Activated naive CD4-positive, alpha-beta T cell treated with anti-CD3 and anti-CD28 coated beads for 36 hours (primary cell): ENCODE measurements at places on chromosomes 1 and 21. TPM values are rescaled to one million over a fixed set of nuclear protein-coding genes. Genes with fewer than 3 reads are reported as not detected.
A peak's percentile ranks its signal among the peaks of the same experiment; 100 is the strongest.

DNA sequence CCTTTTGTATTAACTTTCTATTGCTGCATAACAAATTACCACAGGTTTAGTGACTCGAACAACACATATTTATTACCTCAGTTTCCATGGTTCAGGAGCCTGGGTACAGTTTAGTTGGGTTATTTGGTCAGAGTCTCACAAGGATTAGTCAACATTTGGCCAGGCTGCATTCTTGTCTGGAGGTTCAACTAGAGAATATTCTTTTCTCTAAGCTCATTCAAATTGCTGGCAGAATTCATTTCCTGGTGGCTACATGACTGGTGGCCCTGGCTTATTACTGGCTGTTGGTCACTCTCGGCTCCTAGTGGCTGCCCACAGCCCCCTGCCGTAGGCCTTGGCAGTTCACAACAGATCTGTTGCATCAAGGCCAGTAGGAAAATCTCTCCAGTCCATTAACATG lies 81.1 kb upstream of the ADAR start:
- DNase-seq, result no peak

Gene SYPL2
- total RNA-seq, result 0.05 TPM

DNA sequence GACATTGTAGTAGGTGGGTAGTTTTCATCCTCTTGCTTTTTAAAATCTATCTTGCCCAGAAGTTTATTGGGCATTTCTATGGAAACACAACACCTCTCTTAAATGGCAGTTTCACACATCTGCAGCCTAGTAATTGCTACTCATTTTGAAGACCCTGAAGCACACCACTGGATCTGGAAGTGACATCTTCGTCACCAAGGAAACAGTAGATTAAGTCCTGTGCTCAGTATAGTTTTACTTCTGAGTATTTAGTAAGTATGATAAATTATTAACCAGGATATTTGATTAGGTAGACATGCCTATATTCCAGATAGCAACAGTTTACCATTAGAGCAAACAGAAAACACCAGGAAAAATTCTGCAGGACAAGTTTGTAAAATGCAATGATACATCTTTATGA lies 48.7 kb downstream of the UCK2 start:
- DNase-seq, result no peak

DNA sequence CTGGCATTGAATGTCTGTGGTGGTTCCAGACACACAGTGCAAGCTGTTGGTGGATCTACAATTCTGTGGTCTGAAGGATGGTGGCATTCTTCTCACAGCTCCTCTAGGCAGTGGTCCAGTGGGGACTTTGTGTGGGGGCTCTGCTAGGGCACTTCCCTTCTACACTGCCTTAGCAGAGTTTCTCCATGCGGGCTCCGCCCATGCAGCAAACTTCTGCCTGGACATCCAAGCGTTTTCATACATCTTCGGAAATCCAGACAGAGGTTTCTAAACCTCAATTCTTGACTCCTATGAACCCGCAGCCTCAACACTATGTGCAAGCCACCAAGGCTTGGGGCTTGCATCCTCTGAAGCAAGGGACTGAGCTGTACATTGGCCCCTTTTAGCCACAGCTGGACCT lies 43.0 kb downstream of the RGS18 start:
- DNase-seq, result no peak

GRCh38 chr1:165592945-165593823 lies 37.9 kb upstream of the MGST3 start:
- DNase-seq, result peak; percentile 89

DNA sequence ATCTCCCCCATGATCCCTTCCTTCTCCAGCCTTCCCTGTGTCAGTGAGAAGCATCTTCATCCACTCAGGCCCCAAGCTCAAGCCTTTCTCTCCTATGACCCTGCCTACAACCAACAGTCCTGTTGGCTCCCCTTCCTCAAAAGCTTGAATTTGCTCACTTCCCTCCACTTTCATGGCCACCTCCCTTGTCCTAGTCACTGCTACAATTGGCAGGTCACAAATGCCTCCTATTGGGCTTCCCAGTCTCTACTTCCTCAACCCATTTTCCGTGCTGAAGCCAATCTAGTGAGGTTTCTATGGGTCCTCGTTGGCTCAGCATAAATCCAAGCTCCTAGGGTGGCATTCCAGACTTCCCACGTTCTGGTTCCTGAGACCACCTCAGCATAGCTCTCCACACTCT lies 40.2 kb upstream of the SLC6A9 start:
- no peak for DNase-seq

GRCh38 chr1:3109355-3109754 lies 40.4 kb downstream of the PRDM16 start:
- DNase-seq, result no peak

Gene FMO2
- not detected for total RNA-seq

- no peak for DNase-seq
Measured at GRCh38 chr21:33492571-33492970, 1.1 kb upstream of the DNAJC28 start.

- DNase-seq, result no peak
Measured at GRCh38 chr1:198903621-198904020, 264.8 kb downstream of the PTPRC start.
